ENCODE measurements at places on chromosomes 13 and 19.

- no peak for DNase-seq
Observed at GRCh38 chr13:39767791-39768517, 112.5 kb downstream of the COG6 start.

DNA sequence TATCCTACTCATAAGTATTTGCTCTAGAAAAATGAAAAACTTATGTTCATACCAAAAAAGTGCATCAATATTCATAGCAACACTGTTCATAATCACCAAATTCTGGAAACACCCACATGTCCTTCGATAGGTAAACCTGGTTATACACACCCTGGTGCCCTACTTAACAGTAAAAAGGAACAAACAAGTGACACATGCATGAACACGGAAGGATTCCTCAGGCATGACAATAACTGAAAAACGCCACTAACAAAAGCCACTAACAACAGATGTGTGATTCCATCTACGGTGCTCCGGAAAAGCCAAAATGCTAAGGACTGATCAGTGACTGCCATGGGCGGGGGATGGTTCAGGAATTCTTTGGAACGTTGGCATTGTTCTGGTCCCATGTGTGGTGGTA lies 65.5 kb downstream of the STK24 start:
- DNase-seq = no peak

DNA sequence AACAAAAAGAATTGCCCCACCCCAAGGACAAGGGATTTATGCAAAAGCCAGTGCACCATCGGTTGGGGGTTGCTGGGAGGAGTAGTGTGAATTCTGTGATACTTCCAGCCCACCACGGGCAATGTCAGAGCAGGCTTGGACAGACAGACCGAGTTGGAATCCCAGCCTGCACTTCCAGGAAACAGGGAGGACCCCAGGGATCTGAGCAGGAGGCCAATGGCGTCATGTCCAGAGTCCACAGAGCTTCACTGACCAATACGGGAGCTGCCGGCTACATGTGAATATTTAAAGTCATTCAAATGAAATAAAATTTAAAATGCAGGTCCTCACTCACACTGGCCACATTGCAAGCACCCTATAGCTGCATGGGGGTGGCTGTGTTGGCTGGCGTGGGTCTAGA lies 10.9 kb downstream of the ZNRF4 start:
- no peak for DNase-seq

GRCh38 chr13:94674609-94675348 lies 37.6 kb downstream of the SOX21 start:
- DNase-seq = peak; percentile 35

DNA sequence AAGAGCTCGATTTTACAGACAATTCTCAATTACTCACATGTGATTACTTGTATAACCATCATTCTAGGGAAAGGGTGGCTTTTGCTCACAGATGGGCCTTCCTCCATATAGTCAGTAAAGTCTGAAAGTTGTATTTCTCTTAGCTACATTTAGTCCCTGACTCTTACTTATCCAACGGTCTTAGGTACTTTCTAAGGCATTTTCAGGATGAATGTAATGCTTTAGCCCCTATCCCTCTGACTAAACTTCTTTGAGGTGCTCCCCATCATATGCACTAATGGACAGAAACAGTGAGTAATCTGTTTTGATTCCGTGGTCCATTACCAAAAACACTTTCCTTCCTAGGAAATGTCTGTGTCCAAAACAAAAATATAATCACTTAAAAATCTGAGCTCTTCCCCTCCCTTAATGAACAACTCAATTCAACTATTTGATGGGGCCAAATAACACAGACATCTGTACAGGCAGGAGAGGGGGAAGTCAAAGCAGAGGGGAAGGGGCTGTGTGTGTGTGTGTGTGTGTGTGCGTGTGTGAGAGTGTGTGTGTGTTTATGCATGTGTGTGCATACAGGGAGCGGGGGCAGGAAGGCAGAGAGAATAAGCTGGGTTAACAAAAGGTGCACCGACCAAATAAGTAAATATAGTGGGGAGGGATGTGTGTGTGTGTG lies 84.9 kb downstream of the USP12 start:
- DNase-seq = no peak

- DNase-seq = no peak
Observed at GRCh38 chr13:28245465-28245864, 107.1 kb downstream of the PAN3 start.

GRCh38 chr13:41995946-41996345 lies 35.0 kb upstream of the VWA8 start:
- DNase-seq = peak; percentile 8

DNA sequence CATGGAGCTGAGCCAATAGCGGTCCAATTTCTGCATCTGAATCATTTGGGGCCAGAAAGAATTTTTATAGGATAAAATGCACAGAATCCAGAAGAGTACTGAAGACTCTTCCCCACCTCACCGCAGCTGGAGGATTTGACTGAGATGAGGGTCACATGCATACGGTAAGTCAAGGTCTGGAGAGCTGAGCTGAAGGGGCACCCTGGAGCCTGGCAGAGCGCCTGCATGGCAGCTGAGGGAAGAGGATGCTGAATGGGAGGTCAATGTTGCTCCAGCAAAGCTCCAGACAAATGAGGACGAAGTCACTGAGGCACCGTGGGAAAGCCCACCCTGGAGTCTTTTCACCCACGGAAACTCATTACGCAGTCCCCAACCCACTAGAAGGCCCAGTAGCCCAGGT lies 43.4 kb upstream of the ATP12A start:
- no peak for DNase-seq

DNA sequence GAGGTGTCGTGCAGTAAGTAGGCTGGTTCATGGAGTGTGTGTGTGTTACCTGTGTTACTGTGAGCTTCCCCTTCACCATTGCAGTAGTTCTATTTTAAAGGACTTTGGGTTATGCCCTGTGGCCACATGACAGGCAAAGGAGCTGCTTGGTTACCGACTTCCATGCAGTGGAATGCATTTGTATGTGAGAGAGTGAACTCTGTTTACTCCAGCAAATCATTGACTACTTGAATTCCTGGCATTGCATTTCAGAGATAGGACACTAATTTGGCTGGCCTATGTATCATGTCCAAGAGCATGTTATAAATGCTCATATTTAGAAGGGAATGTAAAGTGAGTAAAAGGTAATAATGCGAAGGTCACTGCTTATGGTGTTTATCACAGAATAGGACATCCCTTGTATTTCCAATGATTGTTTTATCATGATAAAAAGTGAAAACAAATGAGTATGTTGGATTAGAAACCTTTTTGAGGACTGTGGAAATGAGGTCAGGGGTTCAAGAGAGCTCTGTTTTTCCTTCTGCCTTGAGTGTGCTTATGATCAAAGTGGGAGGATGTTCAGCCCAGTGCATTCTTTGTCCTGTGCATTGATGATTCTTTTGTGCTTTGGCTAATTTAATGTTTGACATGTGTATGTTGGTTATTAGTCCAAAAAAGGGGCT lies 156.5 kb downstream of the LMO7 start:
- DNase-seq = peak; percentile 39

DNA sequence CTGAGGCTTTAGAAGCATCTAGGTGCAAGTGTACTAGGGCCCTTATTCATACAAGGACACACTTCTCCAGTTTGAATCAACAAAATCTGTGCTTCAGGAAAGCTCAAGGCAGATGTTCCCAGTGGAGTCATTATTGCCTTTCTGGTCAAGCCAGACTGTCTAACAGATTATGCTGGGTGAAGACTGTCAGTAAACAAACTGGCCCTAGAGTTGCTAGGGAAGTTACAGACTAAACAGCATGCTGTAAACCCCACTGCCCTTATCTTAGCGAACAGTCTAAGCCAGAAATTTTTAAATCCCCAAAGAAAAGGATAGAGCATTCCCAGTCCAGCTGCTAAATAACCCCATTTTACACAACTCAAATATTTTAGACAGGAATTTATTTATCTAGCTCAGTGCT lies 1701.3 kb upstream of the PRR20A start:
- DNase-seq = no peak

DNA sequence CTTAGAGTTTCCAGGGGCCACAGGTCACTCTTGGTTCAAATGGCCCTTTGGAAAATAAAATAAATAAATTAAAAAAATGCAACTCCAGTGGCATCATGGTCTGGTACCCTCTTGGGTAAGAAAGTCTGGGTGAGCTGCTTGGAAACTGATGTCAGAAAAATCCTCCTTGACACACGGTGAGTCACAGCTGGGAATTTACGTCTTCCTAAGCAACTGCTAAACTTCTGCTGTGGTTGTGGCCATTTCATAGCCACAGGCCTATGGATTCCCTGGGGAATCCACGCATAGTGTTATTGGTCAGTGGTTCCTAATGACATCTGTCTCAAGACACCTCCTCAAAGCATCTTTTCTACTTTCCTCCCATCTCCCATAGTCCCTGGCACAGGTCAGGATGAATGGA lies 220.8 kb downstream of the COG6 start:
- peak; percentile 94 for DNase-seq

- no peak for DNase-seq
Observed at GRCh38 chr19:42242069-42242511, 312 bp downstream of the GSK3A start.

DNA sequence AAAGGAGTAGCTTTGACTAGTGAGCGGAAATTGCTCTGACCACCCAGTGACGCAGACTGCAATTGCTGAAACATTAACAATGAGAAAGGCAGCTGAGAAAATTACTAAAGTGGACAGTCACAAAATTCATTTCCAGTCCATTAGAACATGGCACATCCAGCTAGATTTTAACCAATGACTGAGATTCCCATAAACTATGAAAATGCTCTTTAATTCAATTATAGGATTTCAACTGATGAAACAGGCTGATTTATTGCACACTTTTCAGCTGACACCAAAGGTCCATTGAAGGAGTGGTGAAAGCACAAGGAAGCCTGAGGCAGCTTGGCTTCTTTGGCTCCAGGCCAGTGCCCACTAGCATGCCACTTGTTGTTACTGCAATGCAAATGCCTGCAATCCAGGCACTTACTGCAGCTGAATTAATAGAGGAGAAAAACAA lies 933.4 kb downstream of the SLITRK6 start:
- DNase-seq = peak; percentile 3

GRCh38 chr19:35030257-35031071 lies at the start of gene SCN1B:
TSS of gene SCN1B (plus strand) at chr19:35030470. CDS start at chr19:35030821, 351 bp downstream.
- peak; percentile 77 for DNase-seq

DNA sequence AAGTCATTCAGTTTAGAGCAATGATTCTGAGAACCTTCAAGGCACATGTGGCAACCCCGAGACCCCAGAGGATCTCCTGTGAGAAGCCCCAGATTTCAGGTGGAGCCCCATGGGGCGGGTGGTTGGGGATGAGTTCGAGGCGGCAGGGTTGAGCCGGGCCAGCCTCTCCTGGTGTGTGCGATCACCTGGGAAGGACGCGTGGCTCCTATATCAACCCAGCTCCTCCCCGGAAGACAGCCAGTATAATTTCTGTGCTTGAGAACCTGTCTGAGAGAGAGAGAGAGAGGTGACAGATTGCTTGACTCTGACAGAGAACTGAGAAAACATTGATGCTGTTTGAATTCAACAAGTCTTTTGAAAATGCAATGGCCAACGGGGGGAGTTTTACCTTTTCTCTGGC lies 89.0 kb downstream of the TEX29 start:
- DNase-seq = no peak

GRCh38 chr13:51249255-51249654 lies 27.1 kb downstream of the FAM124A start:
- no peak for DNase-seq

DNA sequence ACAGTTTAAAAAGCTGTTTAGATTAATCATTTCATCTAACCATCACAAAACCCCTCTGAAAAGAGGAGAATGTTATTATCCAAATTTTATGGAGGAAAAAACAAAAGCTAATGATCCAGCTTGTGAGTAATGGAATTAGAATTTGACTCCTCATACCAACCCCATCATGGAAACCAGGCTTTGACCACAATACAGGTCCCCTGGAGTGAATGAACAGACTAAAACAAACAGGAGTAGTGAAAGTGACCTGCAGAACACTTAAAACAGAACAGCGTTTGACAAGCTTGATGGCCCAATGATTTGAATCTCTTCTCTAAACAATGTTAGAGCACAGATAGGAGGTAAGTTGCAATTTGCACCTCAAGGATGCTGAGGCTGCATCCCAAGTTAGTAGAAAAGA lies 230.0 kb downstream of the DCT start:
- DNase-seq = peak; percentile 93

- no peak for DNase-seq
Observed at GRCh38 chr19:7377196-7377595, 28.5 kb downstream of the ARHGEF18 start.

DNA sequence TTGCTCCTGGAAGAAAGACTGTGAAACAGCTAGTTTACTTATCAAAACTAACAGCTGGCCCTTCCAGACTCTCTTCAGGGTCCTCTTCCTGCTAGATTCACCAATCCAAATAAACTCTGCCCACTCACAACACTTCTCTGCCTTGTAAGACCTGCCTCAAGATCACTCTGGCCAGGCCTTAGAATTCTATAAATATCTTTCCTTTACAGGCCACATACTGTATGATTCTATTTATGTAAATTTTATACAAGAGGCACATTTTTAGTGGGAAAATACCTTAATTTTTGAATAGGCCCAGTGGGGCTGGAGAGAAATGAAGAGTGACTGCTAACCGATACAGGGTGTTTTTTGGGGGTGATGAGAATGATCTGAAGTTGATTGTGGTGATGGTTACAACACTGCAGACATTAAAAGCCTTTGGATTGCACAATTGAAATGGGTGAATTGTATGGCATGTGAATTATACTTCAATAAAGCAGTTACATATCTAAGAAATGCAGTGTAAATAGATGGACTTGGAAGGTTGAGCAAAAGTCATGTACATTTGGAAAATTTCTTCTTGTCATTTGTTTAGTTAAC lies 141.8 kb downstream of the GPC5 start:
- DNase-seq = no peak

GRCh38 chr13:111034811-111035210 lies 80.3 kb upstream of the ARHGEF7 start:
- DNase-seq = peak; percentile 39

DNA sequence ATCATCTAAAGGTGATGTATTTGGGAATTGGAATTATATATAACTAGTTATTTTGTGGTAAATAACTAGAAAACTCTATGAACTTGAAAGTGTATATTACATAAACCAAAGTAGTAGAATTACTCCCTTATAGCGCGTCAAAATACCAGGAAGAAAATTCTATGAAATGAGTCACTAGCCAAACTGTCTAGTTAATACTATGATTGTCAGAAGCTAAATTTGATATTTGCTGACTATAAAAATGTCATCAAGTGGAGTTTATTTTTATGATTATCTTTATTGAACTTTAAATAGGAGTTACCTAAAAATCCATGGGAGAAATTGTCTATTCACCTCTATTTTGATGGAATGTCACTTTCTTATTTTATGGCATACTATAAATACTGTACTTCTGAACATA lies 100.6 kb downstream of the RNF17 start:
- DNase-seq = no peak

GRCh38 chr13:62067821-62068220 lies 652.2 kb upstream of the PCDH20 start:
- no peak for DNase-seq

All from fibroblast of skin of scalp (primary cell).